ENCODE measurements at places on chromosomes 2 and 18.

DNA sequence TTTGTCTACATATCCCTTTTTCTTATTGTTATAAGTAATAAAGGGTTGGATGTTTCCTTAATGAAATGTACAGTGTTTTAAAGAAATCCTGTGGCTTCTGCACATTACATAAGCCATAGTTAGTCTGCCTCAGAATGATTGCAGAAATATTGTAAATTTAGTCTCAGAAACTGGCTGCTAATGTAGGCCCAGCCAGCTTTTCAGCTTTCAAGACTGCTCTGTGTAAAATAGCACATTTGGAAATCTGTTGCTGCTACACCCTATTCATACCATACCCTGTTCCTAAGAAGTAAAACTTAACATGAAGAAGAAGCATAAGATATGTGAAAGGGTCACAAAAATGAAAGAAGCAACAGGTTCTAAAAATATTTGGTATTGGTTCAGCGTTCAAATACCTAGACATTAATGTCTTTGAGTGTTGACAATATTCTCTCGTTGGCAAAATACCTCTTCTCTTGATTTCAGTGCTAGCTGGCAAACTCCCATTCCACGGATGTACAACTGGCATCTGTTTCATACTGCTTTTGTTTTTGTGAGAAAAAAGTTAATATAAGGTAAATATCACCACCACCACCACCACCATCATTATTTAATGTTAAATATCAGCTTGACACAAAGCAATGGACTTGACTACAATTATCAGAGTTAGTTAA, 19.2 kb upstream of the NCKAP1 start:
- DNase-seq, result no peak

DNA sequence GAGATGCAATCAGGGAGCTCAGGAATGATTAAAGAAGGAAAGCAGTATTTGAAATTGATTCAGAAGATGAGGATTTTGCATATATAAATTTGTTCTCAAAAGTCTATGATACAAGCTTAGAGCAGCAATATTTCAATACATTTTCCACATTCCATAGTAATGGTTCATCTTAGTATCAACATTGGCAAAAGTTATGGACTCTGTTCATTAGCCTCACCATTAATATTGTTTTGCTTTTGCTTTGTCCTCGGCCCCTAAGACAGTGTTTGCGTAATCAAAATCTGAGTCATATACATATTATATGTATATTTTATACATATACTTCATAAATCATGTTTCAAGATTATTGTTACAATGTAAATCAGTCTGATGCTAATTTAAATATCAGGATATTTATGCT, 176.6 kb downstream of the CNTNAP5 start:
- no peak for DNase-seq

- no peak for DNase-seq
Observed at GRCh38 chr2:197704434-197705120, 592 bp upstream of the MARS2 start.

DNA sequence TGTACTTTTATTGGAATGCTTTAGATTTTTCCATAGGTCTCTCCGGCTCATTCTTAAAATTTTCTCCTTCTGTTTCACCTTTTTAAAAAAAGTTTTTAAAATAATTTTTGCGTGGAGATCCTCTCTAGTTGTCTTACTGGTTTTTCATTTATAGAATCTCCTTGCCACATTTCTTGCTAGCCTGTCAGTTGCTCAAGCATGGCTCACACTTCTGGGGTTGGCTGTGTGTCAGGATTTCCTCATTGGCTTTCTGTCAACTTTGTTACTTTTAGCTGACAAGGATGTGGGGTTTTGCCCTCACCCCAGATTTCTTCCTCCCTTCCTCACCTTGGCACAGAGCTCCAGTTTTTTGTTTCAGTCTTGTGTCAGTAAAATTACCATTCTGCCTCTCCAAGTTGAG, 124.6 kb downstream of the ZNF407 start:
- no peak for DNase-seq

GRCh38 chr18:57864615-57865121, 61.6 kb upstream of the ATP8B1 start:
- no peak for DNase-seq

Measured in tibial nerve (tissue), 4 donors.